Colonic mucosa (tissue), 4 donors: ENCODE measurements at places on chromosomes 11 and 22. TPM values are rescaled to one million over a fixed set of nuclear protein-coding genes. Genes with fewer than 3 reads are reported as not detected.
A peak's percentile ranks its signal among the peaks of the same experiment; 100 is the strongest.

GRCh38 chr11:70470127-70470526 lies 71.8 kb downstream of the CTTN start:
- H3K27me3 ChIP-seq, result no peaks in the 10 kb centered on the region
- DNase-seq, result no peak
- H3K27ac ChIP-seq, result no peak overlapping the region
- H3K4me3 ChIP-seq, result no peak overlapping the region
- H3K4me1 ChIP-seq, result no peaks in the 10 kb centered on the region
- H3K36me3 ChIP-seq, result no peaks in the 10 kb centered on the region

GRCh38 chr11:70210051-70210501 lies 7.0 kb downstream of the FADD start:
- peaks cover 6% of the 10 kb centered on the region for H3K36me3 ChIP-seq
- no peak overlapping the region for H3K4me3 ChIP-seq
- peaks cover under 1% of the 10 kb centered on the region for H3K4me1 ChIP-seq
- DNase-seq, result no peak
- no peak overlapping the region for H3K27ac ChIP-seq

Gene GGT5
- 2.6 TPM for total RNA-seq

- peaks cover 2% of the 10 kb centered on the region for H3K4me1 ChIP-seq
- no peak overlapping the region for H3K4me3 ChIP-seq
- DNase-seq, result no peak
- no peaks in the 10 kb centered on the region for H3K27me3 ChIP-seq
- H3K36me3 ChIP-seq, result no peaks in the 10 kb centered on the region
These were observed 16.5 kb downstream of the TANGO2 start for GRCh38 chr22:20037419-20037818.

- no peak for DNase-seq
- no peak overlapping the region for H3K27ac ChIP-seq
- H3K4me3 ChIP-seq, result no peak overlapping the region
- no peaks in the 10 kb centered on the region for H3K4me1 ChIP-seq
- no peaks in the 10 kb centered on the region for H3K27me3 ChIP-seq
These were observed 84.1 kb downstream of the C11orf91 start for GRCh38 chr11:33616552-33616951.

Gene FOLR1
- total RNA-seq, result 0.59 TPM

Gene BACE1
- 11.5 TPM for total RNA-seq

Gene E2F8
- 5.5 TPM for total RNA-seq

- peak overlapping the region; percentile 36 for H3K27ac ChIP-seq
- H3K27me3 ChIP-seq, result no peaks in the 10 kb centered on the region
- H3K36me3 ChIP-seq, result no peaks in the 10 kb centered on the region
- no peak for DNase-seq
- H3K4me1 ChIP-seq, result peaks cover 7% of the 10 kb centered on the region
- no peak overlapping the region for H3K4me3 ChIP-seq
These were observed 31.5 kb upstream of the CYB5R3 start for GRCh38 chr22:42680648-42681047.

DNA sequence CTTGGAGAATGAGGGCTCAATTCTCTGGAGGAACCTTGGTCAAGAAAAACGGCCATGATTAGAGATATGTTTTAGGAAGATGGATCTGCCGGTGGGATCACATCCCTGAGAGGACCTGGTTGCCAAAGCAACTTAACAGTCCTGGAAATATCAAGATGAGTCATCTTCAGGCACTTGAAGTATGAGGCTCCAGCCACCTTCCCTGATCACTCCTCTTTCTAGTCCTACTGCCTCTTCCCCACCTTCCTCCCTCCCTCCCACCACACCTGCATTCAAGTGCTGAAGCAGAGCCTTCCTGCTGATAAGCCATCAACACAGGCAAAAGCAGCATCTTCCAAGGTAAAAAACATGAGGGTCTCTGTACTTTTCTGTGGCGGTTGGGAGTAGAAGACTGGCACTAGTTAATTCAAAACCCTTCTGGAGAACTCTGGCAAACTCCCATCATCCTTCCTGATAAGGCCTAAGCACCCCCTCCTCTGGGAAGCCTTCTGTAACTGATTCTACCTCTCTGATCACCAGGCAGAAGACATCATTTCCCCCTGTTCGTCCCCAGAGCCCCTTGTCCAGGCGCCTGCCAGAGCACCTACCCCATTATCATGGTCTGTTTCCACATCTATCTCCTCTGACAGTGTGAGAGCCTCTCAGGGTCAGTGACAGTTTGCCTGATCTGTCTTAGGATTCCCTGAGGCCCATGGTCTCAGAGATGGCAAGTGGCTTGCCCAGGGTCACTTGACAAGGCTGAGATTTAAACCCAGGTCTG lies 79.8 kb downstream of the CLPB start:
- DNase-seq, result no peak
- no peaks in the 10 kb centered on the region for H3K36me3 ChIP-seq
- H3K4me3 ChIP-seq, result no peak overlapping the region
- no peak overlapping the region for H3K27ac ChIP-seq
- H3K27me3 ChIP-seq, result no peaks in the 10 kb centered on the region
- no peaks in the 10 kb centered on the region for H3K4me1 ChIP-seq

GRCh38 chr11:109644152-109644551 lies 222.2 kb downstream of the C11orf87 start:
- DNase-seq, result no peak
- no peak overlapping the region for H3K27ac ChIP-seq
- H3K4me3 ChIP-seq, result no peak overlapping the region
- no peaks in the 10 kb centered on the region for H3K4me1 ChIP-seq
- no peaks in the 10 kb centered on the region for H3K27me3 ChIP-seq

Gene C11orf97
- not detected for total RNA-seq

DNA sequence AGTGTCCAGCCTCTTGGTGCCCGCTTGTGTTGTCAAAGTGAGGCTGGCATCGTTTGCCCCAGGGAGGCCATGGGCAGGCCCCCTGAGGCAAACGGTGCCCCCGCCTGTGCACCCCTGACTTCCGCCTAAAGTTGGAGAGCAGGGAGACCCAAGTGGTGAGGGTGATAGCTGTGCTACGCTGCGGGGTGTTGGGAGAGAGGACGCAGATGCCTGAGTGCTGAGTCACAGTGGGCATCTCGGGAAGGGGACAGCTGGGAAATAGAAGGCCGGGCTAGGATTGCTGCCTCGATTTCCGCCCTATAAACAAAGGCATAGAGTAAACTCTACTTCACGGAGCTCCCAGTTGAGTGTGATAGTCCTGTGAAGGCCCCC lies 5.8 kb downstream of the GRIK4 start:
- no peak overlapping the region for H3K4me3 ChIP-seq
- no peaks in the 10 kb centered on the region for H3K4me1 ChIP-seq
- H3K36me3 ChIP-seq, result no peaks in the 10 kb centered on the region
- no peak for DNase-seq

- no peaks in the 10 kb centered on the region for H3K4me1 ChIP-seq
- no peaks in the 10 kb centered on the region for H3K36me3 ChIP-seq
- no peak for DNase-seq
- peak overlapping the region; percentile 56 for H3K4me3 ChIP-seq
- peak overlapping the region; percentile 22 for H3K27ac ChIP-seq
These were observed 619 bp downstream of the LRRC75B start for GRCh38 chr22:24592058-24592850.

DNA sequence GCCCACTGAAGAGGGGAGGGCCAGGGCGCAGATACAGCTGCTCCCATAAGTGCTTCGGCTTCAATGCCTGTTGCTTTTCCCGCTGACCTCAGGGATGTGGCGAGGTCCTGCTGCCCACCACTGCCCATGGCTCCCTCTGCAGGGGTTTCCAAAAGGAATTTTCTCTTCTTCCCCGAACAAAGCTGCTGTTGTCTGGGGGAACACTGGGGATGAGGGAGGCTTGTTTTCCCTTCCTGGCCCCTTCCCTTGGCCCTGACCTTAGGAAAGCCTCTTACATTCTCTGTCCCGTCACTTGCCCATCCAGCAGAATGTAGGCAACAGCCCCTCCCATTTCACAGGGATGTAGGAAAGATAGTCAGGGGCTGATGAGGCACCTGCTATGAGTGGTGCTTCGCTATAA lies 34.8 kb downstream of the CD82 start:
- H3K27ac ChIP-seq, result no peak overlapping the region
- H3K27me3 ChIP-seq, result no peaks in the 10 kb centered on the region
- no peak overlapping the region for H3K4me3 ChIP-seq
- peaks cover 7% of the 10 kb centered on the region for H3K4me1 ChIP-seq
- no peaks in the 10 kb centered on the region for H3K36me3 ChIP-seq
- DNase-seq, result no peak

Gene RFPL3
- total RNA-seq, result not detected

Gene LMNTD2
- total RNA-seq, result 13.6 TPM

- no peak overlapping the region for H3K27ac ChIP-seq
- no peaks in the 10 kb centered on the region for H3K27me3 ChIP-seq
- no peaks in the 10 kb centered on the region for H3K4me1 ChIP-seq
- no peak for DNase-seq
- no peaks in the 10 kb centered on the region for H3K36me3 ChIP-seq
These were observed 31.4 kb upstream of the TTC12 start for GRCh38 chr11:113282898-113283437.

Gene FAU
- total RNA-seq, result 752 TPM

DNA sequence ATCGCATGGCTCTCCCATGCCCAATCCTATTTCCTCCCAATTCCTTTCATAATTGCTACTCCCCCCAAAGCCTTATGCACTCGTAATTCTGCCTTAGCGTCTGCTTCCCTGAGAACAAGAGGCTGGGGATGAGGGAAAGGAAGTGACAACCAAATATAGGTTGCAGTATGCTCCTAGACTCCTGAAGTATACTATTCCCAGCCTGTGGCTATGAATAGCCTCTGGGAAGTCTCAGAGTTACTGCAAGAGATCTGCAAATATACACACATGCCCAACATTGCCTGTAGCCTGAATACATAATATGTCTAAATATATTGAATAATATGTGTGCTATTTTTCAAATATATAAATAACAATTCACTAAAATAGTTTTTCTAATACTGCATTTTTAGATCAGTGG lies 96.1 kb upstream of the CD44 start:
- no peaks in the 10 kb centered on the region for H3K36me3 ChIP-seq
- H3K4me1 ChIP-seq, result no peaks in the 10 kb centered on the region
- no peak overlapping the region for H3K4me3 ChIP-seq
- H3K27ac ChIP-seq, result no peak overlapping the region
- no peaks in the 10 kb centered on the region for H3K27me3 ChIP-seq

GRCh38 chr11:119800619-119801018 lies 71.6 kb upstream of the NECTIN1 start:
- H3K4me3 ChIP-seq, result no peak overlapping the region
- DNase-seq, result no peak
- no peak overlapping the region for H3K27ac ChIP-seq
- no peaks in the 10 kb centered on the region for H3K27me3 ChIP-seq
- H3K36me3 ChIP-seq, result no peaks in the 10 kb centered on the region
- no peaks in the 10 kb centered on the region for H3K4me1 ChIP-seq

GRCh38 chr11:85685820-85686459 lies at the start of gene CCDC89:
Gene CCDC89 (minus strand): TSS chr11:85686195. CDS start chr11:85686130, 65 bp downstream.
- H3K4me3 ChIP-seq, result peak within 1 kb of the TSS; percentile 26
- H3K27ac ChIP-seq, result peak within 1 kb of the TSS; percentile 46
- H3K27me3 ChIP-seq, result no peaks in the 10 kb centered on the region
- DNase-seq, result peak; percentile 59
- H3K36me3 ChIP-seq, result no peaks in the 10 kb centered on the region
- H3K4me1 ChIP-seq, result no peaks in the 10 kb centered on the region

- peaks cover 8% of the 10 kb centered on the region for H3K4me1 ChIP-seq
- DNase-seq, result no peak
- H3K36me3 ChIP-seq, result no peaks in the 10 kb centered on the region
- no peaks in the 10 kb centered on the region for H3K27me3 ChIP-seq
- peak overlapping the region; percentile 53 for H3K27ac ChIP-seq
These were observed 17.7 kb downstream of the MOGAT2 start for GRCh38 chr11:75735181-75735845.

Gene CCDC87
- 0.62 TPM for total RNA-seq

Gene LMO2
- total RNA-seq, result 11.3 TPM

Gene PCSK7
- 195 TPM for total RNA-seq

- no peak for DNase-seq
- peak overlapping the region; percentile 69 for H3K4me3 ChIP-seq
- peaks cover 18% of the 10 kb centered on the region for H3K4me1 ChIP-seq
- H3K27me3 ChIP-seq, result no peaks in the 10 kb centered on the region
- H3K36me3 ChIP-seq, result no peaks in the 10 kb centered on the region
- no peak overlapping the region for H3K27ac ChIP-seq
These were observed 1.1 kb downstream of the KCTD17 start for GRCh38 chr22:37052386-37053309.

GRCh38 chr11:132402071-132402684 lies 1031.8 kb downstream of the NTM start:
- H3K4me1 ChIP-seq, result no peaks in the 10 kb centered on the region
- no peaks in the 10 kb centered on the region for H3K36me3 ChIP-seq

Gene OR52M1
- total RNA-seq, result not detected

DNA sequence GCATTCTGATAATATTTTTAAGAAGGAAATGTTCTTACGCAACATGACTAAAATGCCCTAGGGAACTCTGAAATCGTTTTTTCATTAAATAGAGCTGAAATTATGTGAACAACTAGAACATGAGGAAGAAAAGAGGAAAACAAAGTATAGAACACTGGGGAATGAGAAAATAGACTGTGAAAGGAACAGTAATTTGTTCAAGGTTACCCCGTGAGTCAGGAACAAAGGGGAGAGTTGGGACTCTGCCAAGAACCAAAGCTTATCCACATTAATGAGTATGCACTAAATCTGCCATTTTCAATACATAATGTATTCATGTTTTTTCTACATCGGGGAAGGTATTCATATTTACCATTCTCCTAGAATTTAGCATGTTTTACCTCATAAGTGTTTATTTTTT lies 961.8 kb upstream of the CCDC90B start:
- H3K27ac ChIP-seq, result no peak overlapping the region
- H3K4me3 ChIP-seq, result no peak overlapping the region
- H3K27me3 ChIP-seq, result no peaks in the 10 kb centered on the region
- H3K36me3 ChIP-seq, result no peaks in the 10 kb centered on the region
- DNase-seq, result no peak

Gene ZP1
- 0.35 TPM for total RNA-seq

- no peak overlapping the region for H3K4me3 ChIP-seq
- no peak for DNase-seq
- H3K27ac ChIP-seq, result no peak overlapping the region
- H3K4me1 ChIP-seq, result no peaks in the 10 kb centered on the region
- no peaks in the 10 kb centered on the region for H3K27me3 ChIP-seq
These were observed 25.3 kb upstream of the CSNK2A3 start for GRCh38 chr11:11378184-11378940.
